ENCODE measurements at places on chromosomes 11 and 22.

DNA sequence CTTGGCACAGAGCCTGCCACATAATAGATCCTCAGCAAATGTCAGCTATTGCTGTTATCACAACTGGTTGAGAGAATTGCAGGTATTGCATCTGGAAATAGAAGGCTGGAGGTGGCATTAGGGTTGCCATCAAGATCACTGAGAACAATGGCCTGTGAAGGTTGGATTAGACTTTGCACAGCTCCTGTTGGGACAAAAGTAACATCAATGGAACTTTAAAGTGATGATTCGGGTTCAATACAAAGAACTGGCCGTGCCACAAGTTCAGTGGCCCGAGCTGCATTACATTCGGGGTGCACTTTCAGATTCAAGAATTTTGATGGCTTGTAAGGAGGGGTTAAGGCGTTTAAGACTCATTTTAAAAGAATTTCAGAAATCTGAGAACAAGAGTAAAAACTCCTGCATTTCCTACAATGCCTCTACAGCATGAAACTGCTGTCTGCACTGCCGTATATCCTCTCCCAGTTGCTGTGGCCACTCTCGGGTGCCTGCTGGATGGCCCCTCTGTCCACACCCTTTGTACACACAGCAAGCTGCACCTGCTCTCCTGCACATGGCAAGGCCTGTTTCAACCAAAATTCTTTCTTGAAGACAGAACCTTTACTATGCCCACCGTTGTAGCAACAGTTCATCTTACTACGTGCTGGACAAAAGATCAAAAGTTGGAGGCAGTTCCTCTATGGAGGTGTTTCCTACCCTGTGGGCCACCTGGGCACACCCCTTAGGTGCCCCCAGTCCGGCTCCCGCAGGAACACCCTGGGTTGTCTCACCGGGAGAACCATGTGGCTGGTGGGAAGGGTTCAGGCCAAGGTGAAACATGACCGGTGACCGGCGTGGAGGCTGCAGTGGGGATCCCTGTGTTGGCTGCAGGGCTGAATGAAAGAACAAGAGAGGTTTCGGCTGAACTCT is 17.5 kb upstream of the SHANK2 start:
- DNase-seq: no peak

DNA sequence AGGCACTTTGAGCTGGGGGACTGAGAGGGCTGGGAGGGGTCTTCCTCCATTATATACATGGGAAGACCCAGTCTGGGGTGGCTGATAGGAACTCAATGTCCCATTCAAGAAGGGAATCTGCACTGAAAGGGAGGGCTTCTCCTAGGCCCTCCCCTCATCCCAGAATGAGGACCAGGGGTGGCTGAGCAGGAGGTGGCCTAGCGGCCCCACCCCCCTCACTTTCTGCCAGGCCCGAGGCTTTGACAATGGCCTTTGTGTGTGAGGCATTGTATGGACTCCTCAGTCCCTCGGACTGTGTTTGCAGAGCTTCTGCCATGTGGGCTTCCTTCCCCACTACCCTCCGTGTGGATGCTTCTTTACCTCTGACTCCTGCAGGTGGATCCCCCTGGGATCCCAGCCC is 65.7 kb downstream of the NECTIN1 start:
- no peak for DNase-seq

GRCh38 chr11:80694385-80694784 is 1253.6 kb upstream of the TENM4 start:
- no peak for DNase-seq

- DNase-seq: no peak
Observed at GRCh38 chr11:61543606-61544306, 35.2 kb downstream of the LRRC10B start.

- no peak for DNase-seq
Observed at GRCh38 chr11:36558571-36559413, 9.0 kb upstream of the RAG1 start.

Data from stimulated activated CD4-positive, alpha-beta T cell treated with anti-CD3 and anti-CD28 coated beads, TNF-alpha, amount 100 ng/mL, for 48 hours (primary cell).